ENCODE measurements at places on chromosomes 7 and 10. TPM values are rescaled to one million over a fixed set of nuclear protein-coding genes. Genes with fewer than 3 reads are reported as not detected.

CUZD1 gene
- total RNA-seq, result 1.0 TPM

STEAP2 gene
- total RNA-seq, result 2.7 TPM

EVX1 gene
- not detected for total RNA-seq

DNA sequence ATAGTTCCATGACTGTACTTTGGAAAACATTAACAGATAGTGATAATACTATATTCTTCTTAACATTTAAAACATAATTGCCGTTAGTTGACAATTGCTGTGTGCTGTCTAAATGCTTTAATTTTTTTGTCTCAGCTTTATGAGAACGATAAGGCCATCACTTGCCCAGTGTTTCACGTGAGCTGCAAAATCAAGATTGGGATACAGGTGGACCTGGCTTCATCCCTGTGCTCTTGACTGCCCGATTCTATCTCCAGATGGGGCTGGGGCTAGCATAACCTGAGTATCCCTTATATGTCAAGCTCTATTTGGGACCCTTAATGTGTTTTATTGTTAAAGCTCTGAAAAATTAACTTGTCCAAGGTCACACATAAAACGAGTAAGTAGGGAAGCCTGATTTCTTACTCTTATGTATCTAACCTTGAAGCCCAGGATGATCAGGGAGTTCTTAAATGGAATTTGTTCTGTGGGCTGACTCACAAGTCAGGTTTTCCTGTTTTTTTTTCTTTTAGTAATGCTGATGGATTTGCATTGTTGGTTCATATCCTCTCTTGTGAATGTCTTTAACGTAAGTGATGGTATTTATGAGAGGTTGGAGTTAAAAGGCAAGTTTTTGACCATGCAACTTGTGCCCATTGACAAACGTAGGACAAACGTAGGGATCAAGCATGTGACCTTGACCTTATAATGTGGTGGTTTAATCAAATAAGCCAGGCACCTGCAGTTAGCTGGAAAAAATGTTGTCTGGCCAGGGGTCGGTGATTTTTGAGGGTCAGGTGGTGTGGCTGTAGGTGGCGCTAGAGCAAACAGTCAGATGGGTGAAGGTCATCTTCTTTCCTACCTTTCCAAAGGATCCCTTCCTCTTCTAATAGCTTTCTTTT is 3.6 kb downstream of the PRKAR2B start:
- DNase-seq, result no peak

DNA sequence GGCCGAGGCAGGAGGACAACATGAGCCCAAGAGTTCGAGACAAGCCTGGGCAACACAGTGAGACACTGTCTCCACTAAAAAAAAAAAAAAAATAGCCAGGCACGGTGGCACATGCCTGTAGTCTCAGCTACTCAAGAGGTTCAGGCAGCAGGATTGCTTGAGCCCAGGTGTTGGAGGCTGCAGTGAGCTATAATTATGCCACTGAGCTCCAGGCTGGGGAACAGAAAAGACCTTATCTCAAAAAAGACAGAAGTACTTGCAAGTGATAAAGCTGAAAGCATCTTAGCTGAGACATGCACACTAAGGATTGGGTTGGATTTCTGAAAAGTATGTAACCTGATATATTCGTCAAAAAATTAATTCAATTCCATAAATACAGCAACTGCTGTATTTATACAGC is 68.4 kb downstream of the PPP1R3C start:
- no peak for DNase-seq

ZSCAN21 gene
- 10.7 TPM for total RNA-seq

DNA sequence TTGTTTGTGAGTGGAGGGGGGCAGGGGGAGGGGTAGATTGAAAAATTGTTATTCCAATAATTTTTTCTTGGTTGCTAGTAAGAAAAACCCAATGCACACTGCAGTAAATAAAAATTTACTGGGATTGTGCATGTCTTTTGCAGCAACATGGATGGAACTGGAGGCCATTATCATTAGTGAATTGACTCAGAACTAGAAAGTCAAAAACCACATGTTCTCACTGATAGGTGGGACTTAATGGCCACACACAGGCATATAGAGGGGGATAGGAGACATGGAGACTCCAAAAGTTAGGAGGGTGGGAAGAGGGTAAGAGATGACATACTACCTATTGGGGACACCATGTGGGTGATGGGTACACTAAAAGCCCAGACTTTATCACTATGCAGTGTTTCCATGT is 67.2 kb downstream of the BUB3 start:
- DNase-seq, result no peak

LRRTM3 gene
- 0.06 TPM for total RNA-seq

Measured in epithelial cell of proximal tubule (primary cell).